ENCODE measurements at places on chromosomes 1 and 21.
A peak's percentile ranks its signal among the peaks of the same experiment; 100 is the strongest.

DNA sequence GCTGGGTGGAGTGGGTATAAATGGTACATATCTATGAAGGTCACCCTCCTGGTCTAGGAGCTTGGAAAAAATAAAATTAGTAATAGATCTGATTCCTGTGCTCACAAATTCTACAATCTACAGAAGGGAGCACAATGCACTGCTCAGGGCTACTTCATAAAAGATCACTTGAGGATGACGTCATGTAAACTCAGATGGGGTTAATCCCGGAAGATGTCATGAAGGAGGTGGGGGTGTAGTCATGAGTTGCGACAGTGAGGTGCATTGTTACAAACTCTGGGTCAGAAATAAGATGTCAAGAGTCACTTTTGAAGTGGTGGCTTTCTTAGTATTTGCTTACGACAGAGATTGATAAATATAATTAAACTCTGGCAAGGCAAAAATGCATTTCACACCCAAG is 68.2 kb downstream of the LHX9 start:
- DNase-seq = no peak

DNA sequence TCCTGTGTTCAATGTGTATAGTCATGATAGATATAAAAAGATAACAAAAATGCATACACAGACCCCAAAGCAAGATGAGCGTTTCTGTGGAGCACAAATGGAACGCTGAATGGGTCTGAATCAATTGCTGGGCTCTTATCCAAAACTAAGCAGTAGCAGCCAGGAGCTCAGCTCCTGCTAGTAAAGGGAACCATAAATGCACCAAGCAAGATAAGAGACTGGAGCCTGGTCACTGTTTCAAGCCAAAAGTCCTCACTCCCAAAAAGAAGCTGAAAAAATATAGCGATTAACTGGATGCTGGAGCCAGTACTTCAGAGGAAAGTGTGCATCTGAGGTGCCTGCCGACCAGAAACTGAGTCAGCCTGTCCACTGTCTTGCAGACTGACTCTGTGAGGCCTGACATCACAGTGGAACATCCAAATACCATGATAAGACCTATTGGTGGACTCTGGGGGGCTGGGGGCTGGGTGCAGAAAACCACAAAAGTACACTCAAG is 68.9 kb downstream of the LRRC8C start:
- DNase-seq = peak; percentile 39

- DNase-seq = no peak
Measured at GRCh38 chr1:115929881-115930280, 46.4 kb upstream of the SLC22A15 start.

DNA sequence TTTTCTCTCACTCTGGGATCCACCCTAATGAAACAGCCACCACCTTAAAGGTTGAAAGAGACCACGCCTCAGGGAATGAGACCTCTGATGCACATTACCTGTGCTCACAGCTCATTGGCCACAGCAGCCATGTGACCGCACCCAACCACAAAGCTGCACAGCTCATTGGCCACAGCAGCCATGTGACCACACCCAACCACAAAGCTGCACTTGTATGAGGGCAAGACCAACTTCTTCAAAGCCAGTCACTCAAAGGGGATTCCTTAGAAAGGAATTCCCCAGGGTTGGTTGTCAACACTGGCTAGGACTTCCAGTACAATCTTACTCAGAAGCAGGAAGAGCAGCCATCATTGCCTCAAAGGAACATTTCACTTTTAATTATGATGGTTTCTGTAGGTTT is 43.6 kb upstream of the PDE9A start:
- peak; percentile 30 for DNase-seq

DNA sequence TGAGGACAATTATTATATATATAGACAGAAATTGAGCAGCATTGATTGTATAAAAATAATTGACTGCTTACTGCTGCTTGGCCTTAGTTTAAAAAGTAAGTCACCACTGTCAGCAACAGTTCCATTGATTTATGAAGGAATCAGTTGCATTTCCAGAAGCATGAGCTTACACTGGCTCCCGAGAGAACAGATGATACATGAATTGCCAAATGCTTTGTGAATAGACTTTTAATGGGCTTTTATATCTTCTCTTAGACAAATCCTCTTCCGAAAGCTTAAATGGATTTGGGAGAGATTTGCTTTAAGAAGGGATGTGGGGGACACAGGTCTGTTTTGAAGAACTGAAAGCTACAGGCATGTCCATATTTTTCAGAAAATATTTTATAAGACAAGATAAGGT is 7.5 kb downstream of the FHAD1 start:
- no peak for DNase-seq

DNA sequence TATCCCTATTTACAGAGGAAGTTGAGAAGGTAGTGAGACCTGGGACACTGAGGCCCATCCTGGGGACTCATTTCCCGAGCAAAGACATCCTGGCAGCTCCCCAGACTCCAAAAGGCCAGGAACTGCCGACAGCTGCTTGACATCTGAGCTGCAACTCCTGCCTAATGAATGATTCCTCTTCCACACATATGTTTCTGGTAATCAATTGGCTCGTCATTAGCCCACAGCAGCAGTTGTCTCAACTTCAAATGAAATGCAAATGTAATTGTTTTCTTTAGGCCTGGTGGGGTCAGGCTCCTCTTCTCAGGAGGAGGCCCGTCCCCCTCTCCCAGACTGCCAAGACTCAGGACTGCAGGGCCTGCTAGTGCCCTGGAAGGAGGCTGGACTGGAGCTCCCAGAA is 61.8 kb upstream of the DISP3 start:
- no peak for DNase-seq

GRCh38 chr1:50521703-50522102 is 98.5 kb upstream of the DMRTA2 start:
- no peak for DNase-seq

GRCh38 chr1:98210064-98210463 is 289.2 kb upstream of the DPYD start:
- DNase-seq = no peak

- DNase-seq = no peak
Measured at GRCh38 chr1:80410233-80410632, 1390.5 kb upstream of the ADGRL2 start.

GRCh38 chr1:162564762-162565218 is 3.3 kb downstream of the UAP1 start:
- no peak for DNase-seq

- no peak for DNase-seq
Measured at GRCh38 chr1:46611691-46612221, 4.9 kb downstream of the MOB3C start.

- DNase-seq = no peak
Measured at GRCh38 chr1:6396998-6397397, 3.4 kb upstream of the ACOT7 start.

DNA sequence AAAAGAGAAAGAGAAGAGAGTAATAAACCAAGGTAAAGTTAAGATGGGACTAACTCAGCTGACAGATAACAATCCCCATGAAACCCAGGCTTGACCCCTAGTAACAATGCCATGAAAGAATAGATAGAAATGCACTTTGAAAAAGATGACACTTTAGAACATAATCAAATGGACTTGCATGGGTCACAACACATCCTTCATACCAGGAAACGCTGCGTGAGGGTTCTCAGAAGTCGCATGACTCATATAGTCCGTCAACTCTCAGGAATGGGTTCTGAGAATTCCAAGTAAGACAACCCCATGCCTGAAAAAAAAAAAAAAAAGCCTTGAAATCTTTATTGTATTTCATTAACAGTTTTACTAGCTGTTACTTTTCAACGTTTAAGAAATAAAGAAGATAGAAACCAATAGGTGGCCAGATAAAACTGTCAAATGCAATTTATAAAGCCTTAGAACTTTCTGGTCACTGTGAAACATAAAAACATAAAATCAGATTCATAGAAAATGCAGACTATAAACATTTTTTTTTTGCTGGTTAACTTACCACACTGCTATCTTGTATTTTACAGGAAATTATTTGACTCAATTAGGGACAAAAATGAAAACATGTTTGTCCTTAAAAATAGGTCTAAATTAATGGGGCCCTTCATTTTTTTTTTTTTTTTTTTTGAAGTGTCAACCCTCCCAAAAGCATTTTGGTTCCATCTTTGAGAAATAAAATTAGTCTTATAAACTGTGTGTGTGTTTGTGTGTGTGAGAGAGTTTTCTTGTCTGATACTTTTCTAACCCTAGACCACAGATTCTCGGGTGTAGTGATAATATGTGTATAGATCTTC is 202.1 kb downstream of the NCAM2 start:
- DNase-seq = no peak

DNA sequence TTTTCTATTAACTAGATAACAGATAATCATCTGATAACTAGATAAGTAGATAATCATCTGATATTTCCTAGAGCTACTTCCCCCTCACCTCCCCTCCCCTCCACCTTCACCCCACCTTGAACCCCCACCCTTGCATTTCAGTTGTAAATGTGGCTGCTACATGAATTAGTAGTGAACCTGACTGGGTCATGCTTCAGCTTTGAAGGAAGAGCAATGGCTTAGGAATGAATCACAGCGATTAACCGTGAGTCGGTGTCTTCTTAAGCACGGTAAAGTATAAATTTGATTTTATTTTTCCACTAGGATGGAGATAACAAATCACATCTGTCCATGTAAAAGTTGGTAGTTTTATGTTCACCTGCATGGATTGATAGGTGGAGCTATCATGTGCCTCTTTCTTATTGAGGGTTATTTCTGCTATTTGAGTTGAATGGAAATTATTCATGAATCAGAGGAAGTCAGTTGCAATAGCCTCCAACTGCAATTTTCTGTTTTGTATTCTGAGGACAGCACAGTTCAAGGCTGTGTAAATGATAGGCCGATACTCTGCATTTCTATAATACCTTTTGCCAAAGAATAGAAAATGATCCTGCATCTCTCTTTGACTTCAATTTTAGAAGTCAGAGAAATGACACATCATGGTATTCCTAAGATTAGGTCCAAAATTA is 235.0 kb downstream of the PTGER3 start:
- no peak for DNase-seq

DNA sequence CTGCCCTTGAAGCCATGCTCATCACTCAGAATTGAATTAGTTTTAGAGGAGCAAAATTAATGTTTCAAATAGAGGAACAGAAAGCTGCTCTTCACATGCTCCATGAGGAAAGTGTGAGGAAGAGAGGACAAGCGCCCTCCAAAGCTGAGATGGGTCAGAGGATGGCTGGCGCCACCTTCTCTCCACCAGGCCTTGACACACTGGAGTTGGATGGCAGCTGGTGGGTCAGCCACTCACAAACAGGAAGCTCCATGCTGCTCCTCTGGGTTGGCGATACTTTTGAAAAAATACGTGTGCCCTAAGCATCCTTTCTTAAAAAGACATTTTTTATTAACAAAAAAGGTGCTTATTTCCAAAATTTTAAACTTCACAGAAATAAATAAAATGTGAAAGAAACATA is 3.1 kb upstream of the CD2 start:
- DNase-seq = no peak

GRCh38 chr1:25610822-25611630 is 5.6 kb upstream of the MAN1C1 start:
- no peak for DNase-seq

- no peak for DNase-seq
Measured at GRCh38 chr1:12714710-12715475, 1.0 kb upstream of the AADACL3 start.

DNA sequence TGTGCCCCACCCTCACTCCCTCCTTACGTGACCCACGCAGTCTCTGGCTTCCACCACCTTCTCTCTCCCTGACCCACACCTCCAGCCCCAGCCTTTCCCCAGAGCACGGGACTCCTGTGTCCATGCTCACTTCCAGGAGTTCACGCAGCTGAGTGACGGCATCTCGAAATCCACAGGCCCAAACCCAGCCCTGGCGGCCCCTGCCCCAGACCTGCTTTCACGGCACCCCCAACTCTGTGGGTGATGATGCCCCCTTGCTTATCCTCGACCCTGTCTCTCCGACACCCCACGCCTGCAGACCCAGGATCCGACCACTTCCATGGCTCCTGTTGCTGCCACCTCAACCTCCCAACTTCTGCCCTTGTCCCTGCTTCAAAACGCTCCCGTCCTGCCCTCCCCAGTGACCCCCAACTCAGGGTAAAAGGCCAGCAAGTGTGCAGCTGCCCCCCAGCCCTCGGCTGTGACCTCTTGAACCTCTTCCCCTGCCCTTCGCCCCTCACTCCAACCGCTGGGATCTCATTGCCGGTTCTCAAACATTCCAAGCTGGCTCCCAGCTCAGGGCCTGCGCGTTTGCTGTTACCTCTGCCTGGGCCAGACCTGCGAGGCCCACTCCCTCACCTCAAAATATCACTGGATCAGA is 30.4 kb upstream of the LAPTM5 start:
- DNase-seq = no peak

DNA sequence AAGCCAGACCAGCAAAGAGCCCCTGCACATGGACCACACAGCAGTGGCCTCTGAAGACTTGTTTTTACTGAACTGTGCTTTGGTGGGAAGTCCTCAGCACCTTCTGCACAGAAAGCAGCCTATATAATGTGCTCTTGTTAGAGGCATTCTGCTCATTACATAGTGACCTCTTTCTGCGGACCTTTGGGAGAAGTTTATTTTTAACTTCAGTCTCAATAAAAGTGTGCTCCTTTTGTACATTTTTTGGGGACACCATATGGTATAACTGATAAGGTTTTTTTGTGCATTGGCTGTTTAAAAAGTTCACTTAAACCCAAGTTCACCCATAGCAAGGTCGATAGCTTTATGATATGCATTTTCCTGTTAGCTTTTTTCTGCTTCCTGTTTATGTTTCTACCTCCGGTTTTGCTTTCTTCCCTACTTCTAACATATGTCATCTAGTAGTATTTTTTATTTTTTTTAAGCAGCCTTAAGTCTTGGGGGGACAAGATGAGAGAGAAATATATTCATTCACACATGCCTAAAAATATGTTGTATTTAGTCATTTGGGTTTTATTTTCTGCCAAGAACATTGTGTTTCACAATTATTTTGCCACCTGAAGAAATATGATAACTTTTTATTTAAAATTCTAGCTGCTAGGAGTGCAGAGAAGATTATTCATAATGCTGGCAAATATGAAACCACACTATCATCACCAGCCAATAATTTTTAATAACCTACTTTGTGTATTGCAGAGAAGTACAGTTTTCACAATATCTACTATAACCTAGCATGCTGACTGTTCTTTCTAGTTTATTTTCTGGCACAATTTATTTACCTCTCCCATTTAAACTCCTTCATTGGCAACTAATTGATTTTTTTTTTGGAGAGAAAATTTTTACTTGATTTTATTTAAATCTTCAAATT is 22.9 kb upstream of the SLC19A2 start:
- DNase-seq = no peak

GRCh38 chr1:100657876-100658715 is 61.4 kb upstream of the VCAM1 start:
- DNase-seq = no peak

- no peak for DNase-seq
Measured at GRCh38 chr1:184893695-184894094, 80.6 kb downstream of the NIBAN1 start.

GRCh38 chr1:76268341-76268740 is 193.8 kb downstream of the ST6GALNAC3 start:
- no peak for DNase-seq

DNA sequence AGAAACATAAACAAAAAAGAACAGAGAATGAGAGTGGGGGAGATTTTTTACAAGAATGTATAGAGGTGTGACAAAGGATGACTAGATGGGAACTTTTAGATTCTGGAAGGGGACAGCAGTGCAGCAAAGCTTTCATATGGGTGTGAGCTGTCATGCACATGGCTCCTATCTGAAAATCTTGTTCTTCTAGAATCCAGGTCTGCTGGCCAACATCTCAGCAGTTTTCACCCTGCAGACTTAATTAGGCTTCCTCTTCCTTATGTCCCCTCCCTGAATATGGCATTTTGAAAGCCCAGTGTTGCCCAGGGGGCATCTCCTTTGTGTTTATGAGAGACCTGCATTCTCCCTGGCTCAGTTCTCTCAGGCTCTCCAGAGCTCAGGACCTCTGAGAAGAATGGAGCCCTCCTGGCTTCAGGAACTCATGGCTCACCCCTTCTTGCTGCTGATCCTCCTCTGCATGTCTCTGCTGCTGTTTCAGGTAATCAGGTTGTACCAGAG is at the start of gene CYP4Z1:
Gene CYP4Z1 (plus strand): TSS at position 135 of the 498 bp plus-strand sequence. CDS start 260 bp downstream, at position 395.
- no peak for DNase-seq
